HFF-Myc (cell line): ENCODE measurements at places on chromosomes 7 and 10.

GRCh38 chr10:124153023-124153826 lies 59.8 kb upstream of the CHST15 start:
- DNase-seq = peak; percentile 83

DNA sequence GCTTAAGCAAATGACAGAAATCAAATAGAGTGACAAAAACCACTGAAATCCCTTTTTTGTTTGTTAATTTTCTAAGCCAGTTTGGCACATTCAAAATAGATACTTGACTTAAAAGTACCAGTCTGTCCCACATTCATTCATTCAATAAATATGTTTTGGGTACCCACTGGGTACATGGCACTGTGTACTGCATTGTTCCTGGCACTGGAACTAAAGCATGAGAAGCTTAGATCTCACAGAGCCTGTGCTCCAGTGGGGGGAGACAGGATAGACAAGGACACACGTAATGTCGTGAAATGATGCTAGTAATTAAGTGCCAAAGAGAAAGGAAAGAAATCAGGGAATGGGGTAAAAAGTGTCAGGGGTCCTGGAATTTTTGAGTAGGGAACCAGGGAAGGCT lies 13.0 kb downstream of the MTURN start:
- DNase-seq = no peak

GRCh38 chr7:45081670-45081974 lies 7.1 kb downstream of the NACAD start:
- DNase-seq = no peak

DNA sequence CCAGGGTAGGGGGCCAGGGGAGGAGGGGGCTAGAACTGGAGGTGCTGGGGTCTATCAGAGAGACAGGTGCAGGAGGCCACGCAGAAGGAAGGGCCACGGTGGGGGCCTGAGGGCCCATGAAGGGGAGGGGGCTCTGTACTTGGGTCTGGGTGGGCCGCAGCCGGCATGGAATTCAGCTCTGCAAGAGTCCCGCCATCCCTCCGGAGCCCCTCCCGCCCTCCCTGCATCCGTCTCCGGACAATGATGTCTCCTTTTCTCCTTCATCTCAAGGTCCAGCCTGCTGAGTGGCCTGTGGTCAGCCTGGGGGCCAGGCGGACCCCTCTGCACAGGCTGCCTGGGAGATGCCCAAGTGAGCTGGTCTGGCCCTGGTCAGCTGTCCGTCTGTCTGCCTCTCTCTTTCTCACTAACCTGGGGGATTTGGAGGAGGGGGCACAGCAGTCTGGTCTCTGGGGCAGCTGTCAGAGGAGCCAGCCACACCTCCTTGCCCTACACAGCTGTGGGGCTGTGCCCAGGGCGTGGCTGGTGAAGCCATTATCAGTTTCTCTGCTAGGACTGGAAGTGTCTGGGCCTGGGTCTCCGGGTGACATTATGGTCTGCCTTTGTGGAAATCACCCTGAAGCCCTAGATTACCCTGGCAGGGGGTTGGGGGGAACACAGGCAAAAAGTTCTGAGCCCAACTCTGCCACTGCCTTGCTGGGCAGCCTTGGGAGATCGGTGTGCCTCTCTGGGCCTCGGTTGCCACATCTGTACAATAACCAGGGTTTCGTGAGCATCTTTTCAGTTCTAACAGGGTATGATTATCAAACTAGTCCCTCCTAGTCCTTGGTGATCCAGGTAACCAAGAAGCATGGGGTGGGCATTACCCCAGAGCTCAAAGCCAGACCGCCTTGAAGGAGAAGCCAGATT lies 19.0 kb upstream of the HSPB1 start:
- DNase-seq = no peak

- peak; percentile 84 for DNase-seq
These were observed 23.1 kb downstream of the MDFIC start for GRCh38 chr7:114944745-114945625.

- DNase-seq = peak; percentile 39
These were observed 213.1 kb downstream of the ELFN1 start for GRCh38 chr7:1883031-1883761.

GRCh38 chr10:84478151-84478550 lies 149.8 kb downstream of the CCSER2 start:
- no peak for DNase-seq

GRCh38 chr10:132667342-132668047 lies 118.5 kb downstream of the NKX6-2 start:
- no peak for DNase-seq

DNA sequence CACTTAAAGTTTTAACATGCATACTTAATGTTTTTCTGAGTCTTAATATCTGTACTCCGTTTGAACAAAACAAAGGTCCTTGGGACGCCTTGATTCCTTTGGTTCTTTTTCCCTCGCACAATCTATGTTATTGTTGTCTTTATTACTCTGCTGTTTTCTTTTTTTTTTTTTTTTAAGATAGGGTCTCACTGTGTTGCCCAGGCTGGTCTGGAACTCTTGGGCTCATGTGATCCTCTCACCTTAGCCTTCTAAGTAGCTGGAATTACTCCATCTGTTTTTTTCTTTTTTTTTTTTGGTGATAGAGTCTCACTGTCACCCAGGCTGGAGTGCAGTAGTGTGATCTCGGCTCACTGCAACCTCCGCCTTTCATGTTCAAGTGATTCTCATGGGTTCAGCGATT lies 13.2 kb downstream of the MLLT10 start:
- DNase-seq = no peak

- DNase-seq = no peak
These were observed 109.3 kb upstream of the PLXDC2 start for GRCh38 chr10:19706904-19707303.

- no peak for DNase-seq
These were observed 92.3 kb downstream of the RNF216 start for GRCh38 chr7:5689118-5689517.

DNA sequence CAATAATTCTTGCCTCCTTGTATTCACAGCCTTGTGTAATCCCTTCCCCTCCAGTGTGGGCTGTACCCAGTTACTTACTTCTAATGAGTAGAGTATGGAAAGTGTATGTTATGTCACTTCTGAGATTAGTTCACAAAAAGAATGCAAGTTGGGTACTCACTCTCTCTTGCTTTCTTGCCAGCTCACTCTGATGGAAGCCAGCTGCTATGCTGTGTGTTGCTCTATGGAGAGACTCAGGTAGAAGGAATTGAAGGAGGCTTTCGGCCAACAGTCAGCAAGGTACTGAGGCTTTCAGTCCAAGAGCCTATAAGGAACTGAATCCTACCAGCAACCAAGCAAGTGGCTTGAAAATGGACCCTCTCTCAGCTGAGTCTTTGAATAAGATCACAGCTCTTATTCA lies 9.7 kb upstream of the BICC1 start:
- DNase-seq = no peak

DNA sequence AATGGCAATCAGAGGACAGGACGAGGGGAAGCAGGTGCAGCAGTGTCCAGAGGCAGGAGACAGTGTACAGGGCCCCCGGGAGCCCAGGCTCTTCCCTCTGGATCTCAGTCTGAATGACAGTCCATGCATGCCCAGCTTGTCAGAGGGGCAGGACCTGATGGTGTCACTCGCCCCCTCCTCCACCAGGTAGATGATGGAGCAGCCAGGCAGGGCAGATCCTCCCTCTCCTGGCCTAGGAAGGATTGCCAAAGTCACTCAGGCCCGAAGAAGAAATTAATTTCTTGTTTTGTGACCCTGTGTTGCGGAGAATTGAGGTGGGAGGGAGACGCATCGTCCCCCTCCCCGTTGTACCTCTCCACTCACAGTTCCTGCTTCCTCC lies 4.0 kb downstream of the VSTM4 start:
- DNase-seq = no peak

- no peak for DNase-seq
These were observed 7.6 kb downstream of the CYCS start for GRCh38 chr7:25117226-25118047.

DNA sequence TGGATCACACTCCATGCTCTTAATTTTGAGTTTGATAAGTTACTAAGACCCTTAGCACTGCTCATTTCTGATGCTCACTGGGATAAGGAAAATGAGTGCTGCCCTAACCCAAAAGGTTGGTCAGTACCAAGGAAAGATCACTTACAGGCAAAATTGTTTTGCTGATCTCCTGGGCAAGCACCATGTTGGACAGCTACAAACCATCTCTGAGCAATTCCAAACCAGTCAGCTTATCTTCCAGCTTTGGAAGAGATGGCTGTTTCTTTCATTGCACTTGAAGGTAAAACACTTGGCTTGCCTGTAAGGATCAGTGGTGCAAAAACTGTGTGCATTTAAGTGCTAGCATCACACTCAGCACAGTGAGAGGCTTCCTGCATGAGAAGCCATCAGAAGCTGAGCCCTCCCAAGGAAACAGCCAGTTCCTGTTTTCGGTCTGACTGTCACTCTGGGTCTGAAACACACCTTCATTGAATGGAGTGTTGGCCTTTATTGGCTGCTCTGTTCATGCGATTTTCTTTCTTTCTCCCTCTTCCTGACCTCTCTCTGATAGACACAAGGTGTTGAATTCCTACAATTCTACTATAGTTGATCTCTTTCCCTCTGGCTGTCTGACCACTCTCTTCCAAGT lies 126.4 kb upstream of the GHITM start:
- no peak for DNase-seq

- DNase-seq = no peak
These were observed 6.2 kb upstream of the PHYH start for GRCh38 chr10:13306103-13306502.

DNA sequence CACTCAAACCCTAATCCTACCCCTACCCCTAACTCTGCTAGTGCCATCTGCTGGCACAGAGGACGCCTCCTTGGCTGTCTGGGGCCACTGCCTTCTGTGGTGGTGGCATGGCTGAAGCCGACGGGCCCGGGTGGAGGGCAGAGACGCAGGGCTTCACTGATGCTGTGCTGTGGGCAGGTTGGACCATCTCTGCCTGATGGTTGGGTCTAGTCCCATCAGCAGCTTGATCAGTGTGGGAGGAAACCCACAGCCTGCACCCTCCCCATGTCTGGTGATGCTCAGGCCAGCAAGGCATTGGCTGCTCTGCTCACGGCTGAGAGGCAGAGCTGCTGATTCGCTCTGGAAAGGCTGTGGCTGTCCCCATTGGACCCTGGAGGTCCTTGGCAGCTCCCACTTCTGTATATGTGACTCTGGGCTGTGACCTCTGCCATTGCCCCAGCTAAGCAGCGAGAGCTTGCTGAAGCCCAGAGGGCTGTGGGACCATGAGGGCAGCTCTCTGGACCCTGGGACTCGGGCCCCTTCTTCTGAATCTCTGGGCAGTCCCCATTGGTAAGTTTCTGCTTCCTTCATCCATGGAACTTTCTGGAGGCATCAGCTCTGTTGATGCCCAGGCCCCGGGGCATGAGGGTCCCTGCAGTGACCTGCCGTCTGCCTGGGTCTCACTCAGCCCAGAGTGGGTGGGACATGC lies at the start of gene SCART1:
TSS of gene SCART1 (plus strand) at position 430 of the 688 bp plus-strand sequence. CDS start at position 483, 53 bp downstream.
- no peak for DNase-seq

- no peak for DNase-seq
These were observed 17.2 kb downstream of the MDH2 start for GRCh38 chr7:76065016-76065612.

DNA sequence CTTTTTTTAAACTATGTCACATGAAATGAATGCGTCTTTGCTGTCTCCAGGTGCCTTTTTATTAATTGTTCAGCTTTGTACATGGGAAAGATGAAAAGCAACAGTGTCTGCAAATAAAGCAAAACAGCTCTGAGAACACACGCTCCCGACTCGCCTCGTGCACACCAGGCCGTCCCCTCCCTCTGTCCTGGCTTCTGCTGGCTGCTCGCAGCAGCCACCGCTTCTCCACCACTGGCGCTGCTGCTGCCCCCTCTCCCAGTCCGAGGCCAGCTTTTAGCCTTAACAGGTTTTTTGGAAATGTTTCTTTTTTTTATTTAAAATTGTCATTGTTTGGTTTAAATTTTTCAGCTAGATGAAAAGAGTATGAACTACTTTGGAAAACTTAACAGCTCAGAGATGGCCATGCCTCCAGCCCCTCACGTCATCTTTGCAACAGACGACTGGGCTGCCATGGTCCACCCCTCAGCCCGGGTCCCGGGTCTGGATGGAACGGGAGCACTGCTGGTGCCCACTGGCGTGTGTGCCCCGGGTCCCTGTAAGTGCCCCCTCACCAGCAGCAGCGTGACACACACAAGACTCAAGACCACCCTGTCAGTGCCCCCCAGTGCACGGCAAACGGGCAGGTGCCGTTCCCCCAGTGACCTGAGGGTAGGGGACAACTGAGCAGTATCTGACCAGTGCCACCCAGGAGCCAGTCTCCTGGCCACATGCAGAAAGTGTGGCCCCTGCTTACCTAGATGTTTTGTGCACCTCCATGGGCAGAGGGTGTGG lies 415.6 kb upstream of the FOXK1 start:
- DNase-seq = no peak

GRCh38 chr10:107834706-107835105 lies 670.2 kb upstream of the SORCS1 start:
- no peak for DNase-seq

GRCh38 chr7:2808891-2809665 lies 35.0 kb downstream of the GNA12 start:
- DNase-seq = no peak

GRCh38 chr7:40551685-40552576 lies 417.1 kb downstream of the SUGCT start:
- peak; percentile 96 for DNase-seq

GRCh38 chr7:80170445-80170844 lies 35.8 kb downstream of the GNAI1 start:
- no peak for DNase-seq

DNA sequence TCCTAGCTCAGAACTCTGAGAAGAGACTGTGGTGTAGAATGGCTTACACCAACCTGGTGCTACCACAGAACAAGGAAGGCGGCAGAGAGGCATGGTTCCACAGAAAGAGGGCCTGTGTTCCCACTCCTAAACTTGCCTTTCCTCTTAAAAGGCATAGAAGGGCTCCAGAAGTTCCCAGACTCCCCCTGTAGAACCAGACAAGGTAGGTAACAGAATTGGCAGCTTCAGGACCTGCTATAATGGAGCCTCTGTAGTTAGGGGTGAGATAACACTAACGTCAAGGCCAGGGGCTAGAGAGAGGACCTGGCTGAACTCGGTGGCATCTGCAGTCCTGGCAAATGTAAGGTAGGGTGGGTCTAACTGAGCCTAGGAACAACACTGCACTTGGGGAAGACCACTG lies 26.7 kb upstream of the SGMS1 start:
- no peak for DNase-seq

DNA sequence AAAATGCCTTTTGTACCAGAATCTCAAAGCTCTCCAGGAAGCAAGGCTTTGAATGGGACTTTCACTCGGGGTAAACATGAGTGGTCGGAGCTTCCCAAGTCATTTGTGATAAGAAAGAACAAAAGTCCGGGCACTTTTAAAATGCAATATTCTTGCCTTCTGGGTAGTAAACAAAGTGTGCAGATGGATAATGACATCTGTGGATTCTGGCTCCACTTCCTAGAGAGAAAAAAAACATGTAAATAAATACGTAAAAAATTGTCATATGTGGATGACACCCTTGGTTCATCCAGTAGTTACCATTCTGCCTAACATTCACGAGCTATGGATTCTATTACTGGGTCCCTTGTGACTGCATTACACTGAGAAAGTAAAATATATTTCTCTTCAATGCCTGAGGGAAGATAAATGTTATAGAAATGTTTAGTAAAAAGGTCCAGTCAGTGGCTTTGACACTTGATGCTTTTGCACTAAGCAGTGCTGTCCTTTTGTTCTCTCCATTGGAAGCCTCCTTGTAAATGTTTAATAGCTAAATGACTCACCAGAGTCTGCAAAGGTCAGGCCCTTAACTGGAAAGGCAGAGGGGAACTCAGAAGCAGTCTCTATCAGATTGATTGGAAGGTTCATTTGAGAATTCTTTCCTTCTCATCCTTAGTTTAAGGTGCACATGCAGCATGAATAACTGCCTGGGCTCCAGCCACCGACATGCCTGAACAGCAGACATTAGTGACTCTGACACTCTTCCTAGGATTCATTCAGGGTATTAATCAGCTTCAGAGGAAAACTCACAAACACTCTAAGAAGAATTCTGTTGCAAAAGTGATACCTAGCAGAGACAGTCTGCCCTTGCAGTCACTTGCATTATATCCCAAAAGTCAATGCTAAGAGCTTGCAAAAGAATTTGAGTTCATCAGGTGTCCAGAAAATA lies 11.7 kb upstream of the EDRF1 start:
- no peak for DNase-seq
